Right forelimb (tissue), 1 donor: ENCODE measurements at places on chromosomes 5 and 9.

GRCh38 chr5:179237770-179238627, 107.3 kb downstream of the ADAMTS2 start:
- peak; percentile 21 for DNase-seq

GRCh38 chr9:88831713-88832407, 159.4 kb upstream of the S1PR3 start:
- no peak for DNase-seq

DNA sequence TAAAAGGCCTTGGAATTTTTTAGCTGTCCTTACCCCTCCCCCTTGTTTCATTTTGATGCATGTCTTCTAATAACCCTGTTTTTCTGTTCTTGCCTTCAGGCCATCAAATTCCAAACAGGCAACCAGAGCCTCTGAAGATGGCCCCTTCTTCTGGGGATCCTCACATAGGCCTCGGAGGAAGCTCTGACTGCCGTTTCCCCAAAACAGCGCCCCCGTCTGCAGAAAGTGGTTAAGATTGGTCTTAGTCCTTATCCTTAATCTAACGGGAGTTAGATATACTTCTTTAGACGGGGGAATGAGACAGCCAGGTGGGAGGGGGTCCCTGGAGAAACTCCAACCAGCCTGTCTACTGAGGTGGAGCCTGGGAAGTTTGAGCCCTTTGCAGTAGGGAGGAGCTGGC, 226.3 kb upstream of the ZNF608 start:
- no peak for DNase-seq

DNA sequence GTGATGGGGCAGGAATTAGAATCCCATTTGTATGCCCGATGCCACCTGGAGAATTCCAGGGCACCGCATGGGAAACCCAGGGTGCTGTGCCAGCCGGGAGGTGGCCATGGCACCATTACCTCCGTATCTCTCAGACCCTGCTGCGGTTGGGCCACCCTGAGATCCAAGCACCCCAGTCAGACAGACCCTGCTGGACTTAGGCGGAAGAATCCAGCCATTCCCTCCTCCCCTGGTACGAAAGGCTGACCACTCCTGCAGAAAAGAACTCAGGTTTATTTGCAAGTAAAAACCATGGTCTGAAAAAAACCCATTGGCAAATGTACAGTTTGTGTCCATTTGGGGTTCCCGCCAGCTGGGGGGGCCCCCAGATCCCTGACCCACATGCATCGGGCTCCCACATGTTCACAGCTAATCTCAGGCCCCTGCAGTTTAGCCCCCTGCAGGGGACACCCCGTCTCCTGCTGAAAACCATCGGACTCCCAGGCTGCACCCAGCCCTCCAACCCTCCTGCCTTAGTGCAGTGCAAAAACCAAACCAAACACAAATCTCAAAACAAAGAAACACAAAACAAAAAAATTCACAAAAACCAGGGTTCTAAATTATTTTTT, 23.6 kb upstream of the SARDH start:
- DNase-seq: no peak

- no peak for DNase-seq
Measured at GRCh38 chr5:87741881-87742280, 329.2 kb upstream of the CCNH start.

DNA sequence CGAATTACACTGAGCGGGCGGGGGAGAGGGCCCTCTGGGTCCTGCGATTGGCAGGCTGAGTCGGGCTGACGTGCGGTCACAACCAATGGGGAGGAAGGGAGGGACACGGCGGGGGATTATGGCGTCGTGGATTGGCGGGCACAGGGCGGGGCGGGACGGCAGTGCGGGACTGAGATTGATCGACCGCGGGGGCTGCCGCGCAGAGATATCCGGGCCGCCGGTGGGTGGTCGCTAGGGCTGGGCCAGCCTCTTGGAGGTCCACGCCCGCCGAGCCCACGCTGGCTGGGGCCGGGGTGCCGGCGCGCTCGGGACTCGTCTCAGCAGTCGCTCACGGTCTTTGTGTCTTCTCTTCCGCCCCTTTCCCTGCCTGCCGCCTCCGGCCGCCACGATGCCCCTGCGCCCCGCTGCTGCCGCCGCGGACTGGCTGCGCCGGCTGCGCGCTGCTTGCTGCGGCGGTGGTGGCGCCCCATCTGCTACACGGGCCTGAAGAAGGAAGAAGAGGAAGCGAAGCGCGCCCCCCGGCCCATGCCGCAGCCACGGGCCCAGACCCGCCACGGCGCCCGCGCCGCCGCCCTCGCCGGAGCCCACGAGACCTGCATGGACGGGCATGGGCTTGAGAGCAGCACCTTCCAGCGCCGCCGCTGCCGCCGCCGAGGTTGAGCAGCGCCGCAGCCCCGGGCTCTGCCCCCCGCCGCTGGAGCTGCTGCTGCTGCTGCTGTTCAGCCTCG, at the start of gene RGMB:
Gene RGMB, plus strand, starts transcription at position 200 of the 728 bp plus-strand sequence. Its CDS starts 408 bp downstream, at position 608.
- DNase-seq: peak; percentile 99

- DNase-seq: no peak
Measured at GRCh38 chr5:37197340-37198050, 51.7 kb downstream of the CPLANE1 start.

- DNase-seq: no peak
Measured at GRCh38 chr5:81525690-81526089, 131.8 kb upstream of the ACOT12 start.

DNA sequence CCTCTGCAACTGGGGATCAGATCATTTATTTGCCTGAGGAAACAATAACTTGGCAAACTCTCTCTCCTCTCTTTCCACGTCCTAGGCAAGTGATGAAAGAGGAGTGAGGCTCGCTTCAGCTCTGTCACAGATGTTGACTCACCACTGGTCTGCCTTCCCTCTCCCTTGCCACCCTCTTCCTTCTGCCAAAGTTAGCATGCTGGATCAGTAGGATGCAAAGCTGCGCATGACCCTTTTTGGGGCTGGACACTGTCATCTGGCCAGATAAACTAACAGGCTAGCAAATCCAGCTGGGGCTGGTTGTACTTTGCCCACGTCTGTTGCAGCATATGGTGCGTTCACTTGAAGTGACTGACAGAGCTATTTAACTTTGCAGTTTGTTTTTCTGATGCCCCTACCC, 36.2 kb upstream of the SMARCA2 start:
- no peak for DNase-seq

GRCh38 chr9:118946669-118947068, 422.6 kb downstream of the BRINP1 start:
- DNase-seq: no peak
